ENCODE measurements at places on chromosomes 1 and 21.

DNA sequence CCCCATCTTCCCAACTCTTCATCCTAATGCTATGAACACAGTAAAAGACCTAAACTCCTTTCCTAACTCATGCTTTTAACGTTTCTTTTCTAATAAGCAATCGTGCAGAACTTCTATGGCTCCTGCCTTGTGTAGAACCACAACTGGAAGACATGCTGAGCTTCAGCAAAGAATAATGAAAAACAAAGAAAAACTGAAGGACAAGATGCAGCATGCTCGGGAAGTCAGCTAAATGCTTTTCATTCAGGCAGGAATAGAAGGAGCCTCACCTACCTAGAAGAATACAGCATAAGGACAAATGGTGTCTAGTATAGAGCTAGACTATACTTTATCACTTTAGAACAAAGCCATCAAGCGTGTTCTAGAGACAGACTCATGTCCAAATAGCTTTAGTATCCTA, 45.9 kb downstream of the LUZP1 start:
- no peak for DNase-seq

- DNase-seq: no peak
Measured at GRCh38 chr1:30371888-30372791, 351.2 kb downstream of the MATN1 start.

DNA sequence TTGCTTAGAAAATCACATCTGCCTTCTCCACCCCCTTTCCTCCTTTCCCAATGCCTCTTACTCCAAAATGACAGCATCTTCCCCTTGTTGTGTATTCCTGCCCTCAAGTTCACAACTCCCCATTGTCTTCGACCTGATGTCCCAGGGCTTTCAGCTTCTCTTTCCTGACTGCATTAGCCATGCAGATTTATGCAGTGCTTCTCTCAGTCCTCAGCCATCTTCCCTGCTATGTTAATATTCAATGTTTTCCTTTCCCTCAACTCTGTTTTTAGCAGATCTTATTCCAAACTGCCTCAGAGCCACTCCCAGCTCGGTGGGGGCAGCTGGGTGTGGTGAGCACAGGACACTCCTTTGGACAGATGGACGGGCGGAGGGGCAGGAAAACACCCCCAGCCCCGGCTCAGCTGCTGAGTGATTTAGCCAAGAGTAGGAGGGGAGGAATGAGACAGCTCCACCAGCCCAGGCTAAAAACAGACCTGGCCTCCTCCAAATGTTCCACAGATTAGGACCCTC, 71.0 kb downstream of the CD2 start:
- DNase-seq: no peak

DNA sequence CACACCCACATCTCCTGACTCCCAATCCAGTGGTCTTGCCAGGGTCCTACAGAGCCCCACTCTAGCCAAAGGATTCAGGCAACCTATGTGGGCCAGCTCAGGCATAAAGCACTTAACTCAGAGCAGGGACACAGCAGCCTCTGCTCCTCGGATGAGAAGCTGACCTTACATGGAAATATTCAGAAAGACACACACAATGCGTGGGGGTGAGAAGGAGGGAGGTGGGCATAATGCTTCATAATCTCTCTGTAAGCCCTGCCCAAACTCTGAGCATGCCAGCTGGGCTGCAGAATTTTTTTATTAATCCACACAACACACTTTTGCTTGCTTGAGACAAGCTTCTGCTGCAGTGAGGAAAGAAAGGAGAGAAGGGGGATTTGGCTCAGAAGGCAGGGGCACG, 21.6 kb downstream of the KCND3 start:
- DNase-seq: no peak

GRCh38 chr21:42665026-42665425, 11.6 kb downstream of the PDE9A start:
- DNase-seq: no peak

DNA sequence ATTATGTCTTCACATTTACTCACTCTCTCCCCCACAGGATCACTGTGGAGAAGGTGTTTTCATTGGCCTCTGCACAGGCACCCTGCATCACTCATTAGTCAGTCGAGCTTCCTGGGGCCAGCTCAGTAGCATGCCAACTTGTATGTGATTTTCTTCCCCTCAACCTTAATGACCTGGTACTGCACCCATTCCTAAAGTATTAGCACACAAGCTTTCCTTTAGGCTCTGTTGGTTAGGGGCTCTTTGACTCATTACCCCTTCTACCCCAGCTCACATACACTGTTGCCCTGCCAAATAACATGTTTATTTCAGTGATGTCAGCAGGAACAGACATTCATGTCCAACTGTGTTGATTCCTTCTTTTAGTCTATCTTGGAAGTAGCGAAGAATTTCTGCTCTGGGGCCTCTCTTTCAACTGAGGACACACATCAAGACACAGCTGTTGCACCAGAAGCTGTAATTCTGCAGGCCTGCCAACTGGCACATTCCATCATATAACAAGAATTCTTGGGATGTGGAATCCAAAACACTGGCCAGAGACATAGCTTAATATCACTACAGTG, 603.5 kb upstream of the ADAMTS5 start:
- no peak for DNase-seq

DNA sequence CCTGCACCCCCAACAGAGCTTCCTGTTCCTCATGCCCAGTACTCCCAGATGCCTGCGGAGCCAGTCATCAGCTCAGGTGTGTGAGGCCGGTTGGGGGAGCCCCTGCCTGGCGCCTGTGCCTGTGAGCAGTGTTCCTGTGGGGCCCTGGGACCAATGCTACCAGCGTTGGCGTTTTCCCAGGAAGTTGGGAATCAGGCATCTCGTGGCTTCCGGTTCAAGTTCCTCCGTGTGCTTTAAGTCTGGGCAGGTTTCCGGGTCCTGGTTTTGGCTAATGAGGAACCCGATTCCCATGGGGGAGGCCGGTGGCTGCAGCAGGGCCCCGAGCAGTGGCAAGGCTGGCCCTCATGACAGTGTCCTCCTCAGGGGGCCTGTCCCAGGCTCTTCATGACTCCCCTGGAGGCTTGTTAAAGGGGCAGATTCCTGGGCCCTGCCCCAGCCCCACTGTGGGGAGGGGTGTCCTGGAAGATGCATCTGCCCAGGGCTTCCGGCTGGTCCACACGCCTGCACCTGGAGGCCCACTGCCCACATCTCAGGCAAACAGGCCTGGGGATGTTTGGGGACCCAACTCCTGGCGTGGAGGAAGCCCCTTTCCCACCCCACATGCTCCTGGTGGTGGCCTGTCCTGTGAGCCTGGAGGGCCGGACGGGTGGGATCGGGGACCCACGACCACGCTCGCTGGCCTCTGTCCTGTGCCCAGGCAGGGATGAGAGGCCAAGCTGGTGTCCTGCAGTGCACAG, 26.2 kb downstream of the TP73 start:
- no peak for DNase-seq

DNA sequence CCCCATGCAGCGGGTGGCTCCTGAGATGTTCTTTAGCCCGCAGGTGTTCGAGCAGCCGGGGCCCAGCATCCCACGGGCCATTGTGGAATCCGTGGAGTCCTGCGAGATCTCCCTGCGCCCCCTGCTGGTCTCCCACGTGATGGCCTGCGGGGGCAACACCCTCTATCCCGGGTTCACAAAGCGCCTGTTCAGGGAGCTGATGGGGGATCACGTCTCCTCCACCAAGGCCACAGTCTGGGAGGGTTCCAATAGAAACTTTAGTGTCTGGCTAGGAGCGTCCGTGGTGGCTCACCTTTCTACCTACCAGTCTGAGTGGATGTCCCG, 71.0 kb downstream of the ACTL8 start:
- no peak for DNase-seq

GRCh38 chr1:56715156-56715555, 70.0 kb downstream of the PRKAA2 start:
- DNase-seq: no peak

DNA sequence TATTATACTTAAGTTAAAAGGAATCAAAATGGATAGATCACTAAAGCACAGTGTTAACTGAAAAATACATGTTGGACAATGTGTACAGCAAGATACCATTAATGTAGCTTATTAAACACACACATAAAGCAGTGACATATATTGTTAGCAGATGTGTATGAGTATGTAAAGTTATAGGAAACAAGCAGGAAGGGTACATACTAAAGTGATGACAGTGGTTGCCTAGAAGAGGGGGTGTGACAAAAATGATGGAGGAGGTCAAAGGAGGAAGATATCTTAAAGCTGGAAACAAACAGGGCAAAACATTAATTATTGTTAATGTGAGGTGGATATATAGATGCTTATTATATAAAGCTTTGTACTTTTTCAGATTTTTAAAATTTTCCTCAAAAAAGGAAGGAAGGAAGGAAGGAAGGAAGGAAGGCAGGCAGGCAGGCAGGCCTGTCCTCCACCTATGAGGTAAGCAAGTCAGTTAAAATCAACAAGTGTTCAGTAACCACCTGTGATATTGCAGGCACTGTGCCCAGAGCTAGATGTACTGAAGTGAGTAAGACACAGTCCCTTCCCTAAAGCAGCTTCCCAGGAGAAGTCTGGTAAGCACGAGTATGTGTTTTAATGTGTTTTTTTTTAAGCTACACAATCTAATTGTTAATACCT, 252.9 kb upstream of the NR5A2 start:
- peak; percentile 79 for DNase-seq

DNA sequence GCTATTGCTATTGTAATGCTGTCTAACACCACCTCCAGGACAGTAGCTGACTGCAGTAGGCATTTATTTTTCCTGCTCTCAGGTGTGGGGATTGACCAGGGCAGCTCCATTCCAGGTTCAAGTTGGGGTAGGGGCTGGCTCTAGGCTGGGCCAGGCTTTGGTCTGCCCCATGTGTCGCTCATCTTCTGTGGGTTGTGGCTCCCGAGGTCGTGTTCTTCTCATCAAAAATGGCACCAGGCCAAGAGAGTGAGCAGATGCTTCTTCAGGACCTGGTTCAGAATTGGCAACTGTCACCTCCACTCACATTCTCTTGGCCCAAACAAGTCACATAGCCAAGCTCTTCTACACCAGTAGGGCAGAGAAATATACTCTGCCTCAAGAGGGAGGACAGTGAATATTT, 133.7 kb downstream of the PTPRU start:
- no peak for DNase-seq

- no peak for DNase-seq
Measured at GRCh38 chr21:43979654-43980053, 32.5 kb upstream of the TRAPPC10 start.

- DNase-seq: no peak
Measured at GRCh38 chr1:66364578-66365391, 169.2 kb upstream of the SGIP1 start.

- DNase-seq: peak; percentile 43
Measured at GRCh38 chr1:224852901-224853568, 76.4 kb upstream of the DNAH14 start.

DNA sequence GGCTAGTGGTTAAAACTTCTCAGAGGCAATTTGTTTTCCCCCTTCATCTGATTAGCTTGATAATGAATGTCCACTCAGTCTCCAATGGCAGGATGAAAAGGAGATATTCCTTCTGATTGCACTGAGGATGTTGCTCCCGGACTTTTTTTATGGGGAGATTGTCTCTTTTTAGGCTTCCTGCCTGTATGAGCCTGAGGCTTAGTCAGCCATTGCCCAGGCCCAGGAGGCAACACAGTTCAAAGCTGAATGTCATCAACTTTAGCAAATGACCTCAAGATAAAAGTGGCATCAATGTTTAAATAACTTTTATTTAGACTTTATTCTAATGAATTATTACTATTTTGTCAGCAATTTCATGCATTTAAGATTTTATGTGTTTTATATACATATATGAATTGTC, 162.9 kb upstream of the PTBP2 start:
- DNase-seq: no peak

DNA sequence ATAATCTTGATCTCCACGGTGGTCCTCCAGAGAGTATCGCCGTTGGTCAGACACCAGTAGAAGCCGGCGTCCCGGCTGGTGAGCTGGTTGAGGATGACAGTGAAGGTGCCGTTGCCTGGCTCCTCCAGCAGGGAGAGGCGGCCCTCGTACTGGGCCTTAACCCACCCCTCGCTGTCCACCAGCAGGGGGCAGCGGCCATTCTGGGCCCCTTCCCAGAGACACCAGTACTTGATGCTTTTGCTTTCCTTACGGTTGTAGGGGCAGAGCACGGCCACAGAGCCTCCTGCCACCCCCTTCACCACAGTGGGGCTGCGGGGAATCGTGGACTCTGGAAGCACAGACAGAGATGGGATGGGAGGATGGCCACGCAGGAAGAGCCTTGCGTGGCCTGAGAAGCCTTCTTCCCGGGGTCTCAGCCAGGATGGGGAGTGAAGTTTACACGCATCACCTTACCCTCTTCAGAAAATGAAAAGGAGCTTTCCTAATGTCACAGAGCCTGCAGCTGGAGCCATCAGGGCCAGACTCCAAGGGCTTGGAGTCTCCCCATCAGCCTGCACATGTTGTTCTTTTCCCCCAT, 10.7 kb downstream of the PIGR start:
- DNase-seq: no peak

GRCh38 chr1:96478228-96478627, 243.4 kb upstream of the PTBP2 start:
- no peak for DNase-seq

DNA sequence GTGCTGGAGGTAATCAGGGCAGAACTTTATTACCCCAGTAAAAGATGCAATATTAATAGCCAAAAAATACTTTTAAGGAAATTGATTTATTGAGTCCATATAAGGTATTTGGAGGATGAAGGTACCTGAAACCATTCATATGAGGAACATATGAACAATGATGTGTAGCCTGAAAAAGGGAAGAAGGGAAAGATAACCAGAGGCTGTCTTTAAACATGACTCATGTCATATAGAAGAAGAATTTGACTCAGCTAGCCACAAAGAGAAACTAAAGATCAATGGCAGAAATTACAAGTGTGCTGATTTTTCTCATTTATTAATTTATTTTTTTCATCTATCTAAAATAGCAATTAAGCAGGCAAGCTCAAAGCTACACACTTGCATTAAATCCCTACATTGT, 136.2 kb upstream of the DUSP10 start:
- no peak for DNase-seq

DNA sequence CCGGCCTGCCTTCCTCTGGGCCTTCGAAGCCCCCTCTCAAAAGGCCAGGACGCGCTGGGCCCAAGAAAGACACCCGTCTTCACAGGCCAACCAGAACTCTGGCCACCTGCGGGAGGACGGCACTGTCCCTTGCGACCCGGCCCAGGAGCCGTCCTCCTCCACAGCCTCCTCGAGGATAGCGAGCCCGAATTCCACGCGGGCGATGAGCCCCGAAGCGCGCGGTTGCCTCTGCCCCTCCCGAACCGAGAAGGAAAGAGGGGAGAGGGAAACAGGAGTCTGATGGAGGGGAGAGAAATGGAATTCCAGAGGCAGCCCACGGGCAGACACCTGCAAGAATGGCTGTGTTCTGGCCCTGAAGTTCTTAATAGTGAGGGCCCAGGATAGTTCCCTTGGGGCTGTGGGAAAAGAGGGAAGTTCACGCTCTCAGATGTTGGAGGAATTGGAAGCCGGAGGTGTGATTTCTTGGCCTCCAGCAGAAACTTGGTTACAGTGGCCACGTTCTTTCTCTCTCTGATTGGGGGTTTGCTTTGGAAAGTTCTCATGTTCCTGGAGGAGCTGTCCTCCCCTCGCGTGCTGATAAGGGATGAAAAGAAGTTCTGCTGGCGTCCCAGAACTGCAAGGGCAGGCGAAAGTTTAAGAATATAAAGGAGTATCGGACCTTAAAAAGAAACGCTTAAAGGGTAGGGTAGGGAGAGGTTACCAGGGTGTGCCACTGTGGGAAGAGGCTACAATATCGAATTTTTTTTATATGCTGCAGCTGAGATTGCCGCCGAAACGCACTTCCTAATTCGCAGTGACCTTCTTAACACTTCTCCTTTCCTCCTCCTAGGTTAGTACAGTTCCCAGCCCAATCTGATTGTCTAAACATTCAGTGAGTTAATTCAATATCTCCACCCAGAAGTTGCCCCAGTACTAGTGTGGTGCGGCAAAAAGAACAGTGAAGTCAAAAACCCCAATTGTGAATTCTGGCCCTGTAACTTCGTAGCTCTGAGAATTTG, 5.8 kb upstream of the SLC44A5 start:
- DNase-seq: no peak

All from NCI-H2029 (cell line).